ENCODE measurements at places on chromosomes 11 and 22.

DNA sequence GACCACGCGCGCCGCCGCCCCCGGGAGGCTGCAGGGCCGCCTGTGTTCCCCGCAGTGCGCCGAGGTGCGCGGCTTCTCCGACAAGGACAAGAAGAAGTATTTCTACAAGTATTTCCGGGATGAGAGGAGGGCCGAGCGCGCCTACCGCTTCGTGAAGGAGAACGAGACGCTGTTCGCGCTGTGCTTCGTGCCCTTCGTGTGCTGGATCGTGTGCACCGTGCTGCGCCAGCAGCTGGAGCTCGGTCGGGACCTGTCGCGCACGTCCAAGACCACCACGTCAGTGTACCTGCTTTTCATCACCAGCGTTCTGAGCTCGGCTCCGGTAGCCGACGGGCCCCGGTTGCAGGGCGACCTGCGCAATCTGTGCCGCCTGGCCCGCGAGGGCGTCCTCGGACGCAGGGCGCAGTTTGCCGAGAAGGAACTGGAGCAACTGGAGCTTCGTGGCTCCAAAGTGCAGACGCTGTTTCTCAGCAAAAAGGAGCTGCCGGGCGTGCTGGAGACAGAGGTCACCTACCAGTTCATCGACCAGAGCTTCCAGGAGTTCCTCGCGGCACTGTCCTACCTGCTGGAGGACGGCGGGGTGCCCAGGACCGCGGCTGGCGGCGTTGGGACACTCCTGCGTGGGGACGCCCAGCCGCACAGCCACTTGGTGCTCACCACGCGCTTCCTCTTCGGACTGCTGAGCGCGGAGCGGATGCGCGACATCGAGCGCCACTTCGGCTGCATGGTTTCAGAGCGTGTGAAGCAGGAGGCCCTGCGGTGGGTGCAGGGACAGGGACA lies 2.7 kb downstream of the NLRP6 start:
- peak; percentile 71 for DNase-seq

DNA sequence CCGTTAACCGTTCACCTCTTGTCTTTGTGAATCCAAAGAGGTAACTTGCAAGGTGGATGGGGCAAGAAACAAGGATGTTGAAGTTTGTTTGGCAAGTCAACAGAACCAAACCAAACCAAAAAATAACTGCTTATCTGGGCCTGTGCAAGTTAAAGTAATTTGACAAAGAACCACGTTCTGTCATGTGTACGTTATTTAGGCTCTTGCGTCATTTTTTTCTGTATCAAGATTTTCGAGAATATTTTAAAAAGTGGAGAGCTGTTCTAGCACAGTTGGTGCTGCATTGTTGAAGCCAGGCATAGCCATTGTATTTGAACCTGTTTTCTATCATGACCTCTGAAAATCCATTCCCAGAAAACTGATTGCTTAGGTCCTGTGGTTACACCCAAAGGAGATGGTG lies 55.1 kb downstream of the PARVA start:
- no peak for DNase-seq

- no peak for DNase-seq
Measured at GRCh38 chr22:33837826-33838225, 82.5 kb downstream of the LARGE1 start.

DNA sequence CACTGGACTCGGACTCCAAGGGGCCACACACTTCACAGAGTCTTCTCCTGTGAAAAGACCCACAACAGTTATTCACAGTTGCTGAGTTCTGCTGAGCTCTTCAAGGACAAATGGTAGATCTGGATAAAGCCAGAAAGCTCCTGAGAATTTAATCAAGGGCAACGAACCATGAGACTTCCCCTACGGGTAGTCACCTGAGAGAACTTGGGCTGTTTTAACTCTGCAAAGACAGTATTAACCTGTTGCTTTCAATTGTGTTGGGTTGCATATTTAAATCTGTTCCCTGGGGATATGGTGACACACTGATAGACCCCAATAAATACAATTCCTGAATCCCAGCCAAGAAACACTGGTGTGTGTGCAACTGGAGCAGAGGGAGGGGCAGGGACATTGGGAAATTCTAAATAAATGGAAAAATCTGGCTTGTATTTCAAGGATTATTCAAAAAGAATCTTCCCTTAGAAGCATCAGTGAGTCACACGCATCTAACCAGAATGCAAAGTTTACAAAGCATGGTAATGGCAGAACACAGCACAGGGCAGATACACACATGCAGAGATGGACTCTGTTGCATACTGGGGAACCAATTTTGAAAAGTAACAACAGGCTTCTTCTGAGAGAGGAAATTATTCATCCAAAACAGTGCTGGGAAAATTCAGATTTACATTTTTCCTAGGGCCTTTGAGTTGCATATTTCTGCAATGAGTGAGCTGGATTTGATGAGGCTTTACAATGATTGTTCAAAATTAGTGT lies 4.0 kb downstream of the KCNJ1 start:
- no peak for DNase-seq

DNA sequence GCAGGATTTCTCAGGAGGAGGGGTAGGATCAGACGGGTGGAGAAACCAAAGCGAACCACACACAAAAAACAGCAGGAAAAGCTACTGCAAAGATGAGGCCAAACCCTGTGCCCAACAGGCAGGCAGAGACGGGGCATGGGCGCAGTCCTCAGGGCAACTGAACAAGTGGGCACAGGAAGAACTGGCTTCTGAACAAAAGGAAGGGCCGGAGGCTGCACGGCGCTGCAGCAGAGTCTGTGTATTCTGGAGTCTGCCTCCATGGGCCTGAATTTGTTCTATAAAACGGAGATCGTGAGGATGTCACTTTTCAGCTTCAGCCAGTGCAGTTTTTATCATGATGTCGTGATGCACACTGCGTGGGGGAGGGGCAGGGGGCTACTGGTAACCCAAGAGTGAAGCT lies 1026.0 kb downstream of the TBC1D22A start:
- DNase-seq: no peak

DNA sequence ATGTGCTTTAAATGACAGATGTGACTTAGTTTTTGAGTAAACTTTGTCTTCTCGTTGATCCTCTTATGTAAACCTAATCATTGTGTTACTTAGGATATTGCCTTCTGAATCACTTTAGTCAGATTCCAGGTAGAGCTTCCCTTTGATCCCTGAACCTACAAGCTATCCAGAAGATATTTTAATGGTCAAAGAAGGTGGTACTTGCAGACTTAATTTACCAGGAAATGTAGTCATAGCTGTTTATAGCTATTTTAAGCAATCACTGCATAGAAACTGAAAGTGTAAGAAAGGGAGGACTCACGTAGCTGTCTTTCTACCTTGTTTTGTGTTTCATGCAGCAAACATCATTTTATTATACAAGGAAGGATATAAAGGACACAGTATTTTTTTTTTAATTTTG lies 189.5 kb downstream of the DDX10 start:
- no peak for DNase-seq

DNA sequence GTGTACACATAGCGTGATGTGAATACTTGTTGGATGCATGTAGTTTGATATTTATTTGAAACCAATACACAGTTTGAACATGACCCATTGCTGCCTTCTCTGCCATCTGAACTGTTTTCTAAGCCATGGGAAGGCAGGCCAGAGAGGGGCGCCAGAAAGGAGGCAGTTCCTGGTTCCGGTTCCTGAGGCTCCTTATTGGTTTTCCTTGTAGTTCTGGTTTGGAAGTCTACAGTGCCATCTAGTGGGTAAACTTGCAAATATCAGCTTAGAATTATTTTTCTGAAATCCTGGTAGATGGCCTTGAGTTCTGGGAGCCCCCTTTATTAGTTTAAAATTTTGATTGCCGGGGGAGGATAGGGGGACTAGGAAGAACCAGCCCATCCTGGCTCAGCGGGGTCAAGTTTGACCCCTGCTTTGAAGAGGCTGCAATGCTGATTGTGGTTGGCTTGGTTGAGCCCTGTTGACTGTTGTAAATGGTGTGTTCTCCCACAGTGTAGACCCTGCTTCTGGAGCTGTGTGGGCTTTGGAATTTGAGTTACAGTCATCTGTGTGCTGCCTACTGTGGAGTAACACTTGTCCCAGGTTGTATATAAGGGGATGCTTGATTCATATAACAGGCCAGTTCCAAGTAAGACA lies 48.4 kb downstream of the GRAMD1B start:
- DNase-seq: peak; percentile 62

DNA sequence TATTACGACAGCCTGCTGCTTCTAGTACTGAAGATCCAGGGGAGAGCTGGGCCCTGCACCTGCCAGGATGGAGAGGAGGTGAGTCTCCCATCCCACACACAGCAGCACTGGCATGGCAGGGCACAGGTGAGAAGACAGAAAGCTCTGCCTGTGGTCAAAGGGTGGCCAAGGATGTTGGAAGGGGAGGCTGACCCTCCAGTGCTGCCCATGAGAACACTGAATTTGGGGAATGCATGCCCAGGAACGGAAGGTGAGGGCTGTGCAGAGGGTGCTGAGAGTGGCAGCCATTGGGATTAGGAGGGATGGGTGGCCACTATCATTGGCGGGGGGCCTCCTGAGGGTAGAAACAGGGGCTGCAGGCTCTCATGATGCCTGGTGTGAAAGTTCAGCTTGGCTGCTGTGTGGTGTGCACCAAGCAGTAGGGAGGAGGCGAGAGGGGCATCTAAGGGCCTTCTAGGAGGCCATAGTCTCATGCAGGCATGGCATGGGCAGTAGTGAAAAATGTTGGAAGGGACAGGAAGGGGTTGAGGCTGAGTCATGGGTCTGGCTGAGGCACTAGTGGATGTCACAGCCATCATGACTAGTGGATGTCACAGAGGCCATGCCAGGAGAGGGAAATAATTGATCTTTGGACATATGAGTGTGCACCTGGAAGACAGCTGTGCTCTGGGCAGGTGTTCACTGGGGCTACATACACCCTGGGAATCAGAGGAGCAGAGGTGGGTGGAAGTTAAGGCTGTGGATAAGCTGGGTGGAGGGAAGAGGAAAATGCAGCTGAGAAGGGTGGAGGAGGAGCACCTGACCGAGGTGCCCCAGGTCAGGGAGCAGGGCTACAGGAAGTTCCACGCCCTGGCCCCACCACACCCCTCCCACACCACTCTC lies 2.5 kb upstream of the LRRC74B start:
- no peak for DNase-seq

DNA sequence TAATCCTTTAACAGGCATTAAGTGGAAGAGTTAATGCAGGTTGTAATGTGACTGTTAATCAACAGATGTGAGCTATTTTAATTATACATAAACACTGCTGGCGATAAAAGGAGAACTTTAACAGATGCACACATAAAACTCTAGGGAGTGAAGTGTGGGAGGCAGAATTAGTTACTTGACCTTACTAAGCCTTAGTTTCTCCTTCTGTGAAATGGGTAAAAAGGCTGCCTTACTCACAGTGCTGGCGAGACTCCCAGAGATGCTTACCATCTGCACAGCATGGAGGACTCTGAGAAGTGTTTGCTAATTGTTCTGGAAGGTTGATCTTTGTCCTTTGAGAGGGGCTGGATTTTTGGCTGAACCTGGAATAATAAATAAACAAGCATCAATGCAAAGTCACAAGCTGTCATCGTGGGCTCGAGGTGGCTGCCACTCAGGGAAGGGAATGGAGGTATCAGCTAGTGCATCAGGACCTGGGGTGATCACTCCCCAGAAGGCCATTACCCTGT lies 58.6 kb upstream of the MPEG1 start:
- DNase-seq: no peak

DNA sequence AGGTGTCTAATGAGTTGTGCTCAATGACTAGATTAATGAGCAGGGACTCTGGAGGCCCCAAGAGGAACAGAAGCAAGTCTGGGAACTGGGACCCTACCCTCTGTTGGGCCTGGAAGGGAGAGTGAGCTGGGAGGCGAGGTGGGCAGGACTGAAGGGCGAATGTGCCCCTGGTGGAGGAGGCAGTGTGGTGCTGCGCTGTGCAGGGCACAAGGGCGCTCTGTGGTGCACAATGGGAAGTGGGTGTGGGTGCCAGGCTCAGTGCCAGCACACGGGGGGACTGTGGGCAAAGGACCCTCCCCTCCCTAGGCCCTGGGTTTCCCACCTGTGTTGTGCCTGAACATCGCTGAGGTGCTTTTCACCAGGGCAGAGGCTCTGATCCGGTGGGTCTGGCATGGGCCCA lies 57.5 kb upstream of the TTLL12 start:
- no peak for DNase-seq

GRCh38 chr11:94769880-94770279 lies 1.7 kb downstream of the AMOTL1 start:
- DNase-seq: peak; percentile 59

DNA sequence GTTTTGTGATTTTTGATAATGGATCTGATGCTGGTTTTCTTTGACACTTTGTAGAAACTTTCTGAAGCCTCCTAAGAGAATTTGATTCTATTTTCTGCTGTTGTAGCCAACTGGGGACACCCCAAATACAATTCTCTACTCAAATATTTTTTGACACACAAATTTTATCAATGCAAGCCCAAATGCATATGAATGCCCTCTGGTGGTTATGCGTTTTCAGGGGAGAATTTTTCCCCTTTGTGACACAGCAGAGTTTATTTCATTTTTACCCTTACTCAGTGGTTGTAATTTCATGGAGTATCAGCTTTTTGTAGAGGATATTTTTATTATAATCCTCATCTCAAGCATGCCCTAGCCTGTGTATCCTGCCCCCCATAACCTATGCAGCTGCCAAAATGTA lies 44.7 kb upstream of the MTMR2 start:
- DNase-seq: no peak

DNA sequence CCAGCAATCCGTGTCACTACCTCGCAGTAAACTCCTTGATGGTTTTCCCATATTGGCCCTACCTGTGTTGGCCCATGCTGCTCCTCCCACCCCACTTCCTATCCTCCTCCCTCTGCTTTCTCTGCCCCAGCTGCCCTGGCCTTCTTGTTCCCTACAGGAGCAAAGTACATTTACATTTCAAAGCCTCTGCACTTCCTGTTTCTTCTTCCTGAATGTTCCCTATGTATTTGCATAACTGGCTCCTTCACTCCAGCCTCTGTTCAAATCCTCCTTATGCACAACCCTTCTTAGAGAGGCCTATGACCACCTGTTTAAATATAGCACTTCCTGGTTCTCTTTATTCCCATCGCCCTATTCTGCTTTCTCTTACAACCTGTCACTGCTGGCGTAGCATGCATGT lies 62.2 kb downstream of the PARVA start:
- no peak for DNase-seq

DNA sequence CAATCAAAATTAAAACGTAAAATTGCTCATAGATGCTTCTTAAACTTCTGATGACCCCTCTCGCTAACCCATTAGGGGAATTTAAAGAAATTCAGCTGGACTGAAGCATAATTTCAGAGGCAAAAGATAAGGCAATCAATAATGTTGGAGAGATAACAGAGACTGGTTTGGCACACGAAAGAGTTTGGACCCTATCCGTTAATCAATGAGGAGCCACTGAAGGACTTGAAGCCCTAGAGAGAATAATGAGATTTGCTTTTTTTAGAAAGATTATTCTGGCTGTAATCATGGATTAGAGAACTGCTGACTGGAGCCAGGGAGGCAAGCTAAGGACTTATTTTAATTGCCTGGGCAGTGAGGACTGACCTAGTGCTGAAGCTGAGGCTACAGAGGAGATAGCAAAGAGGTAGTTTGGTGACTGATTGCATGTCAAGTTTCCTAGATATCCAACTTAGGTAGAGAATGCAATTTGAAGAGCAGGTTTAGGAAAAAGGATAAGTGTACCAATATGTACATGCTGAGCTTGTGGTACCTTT lies 11.9 kb upstream of the ARHGAP42 start:
- no peak for DNase-seq
